ENCODE measurements at places on chromosomes 13 and 19.

GRCh38 chr13:40439928-40440327 lies 226.5 kb downstream of the FOXO1 start:
- DNase-seq: no peak

DNA sequence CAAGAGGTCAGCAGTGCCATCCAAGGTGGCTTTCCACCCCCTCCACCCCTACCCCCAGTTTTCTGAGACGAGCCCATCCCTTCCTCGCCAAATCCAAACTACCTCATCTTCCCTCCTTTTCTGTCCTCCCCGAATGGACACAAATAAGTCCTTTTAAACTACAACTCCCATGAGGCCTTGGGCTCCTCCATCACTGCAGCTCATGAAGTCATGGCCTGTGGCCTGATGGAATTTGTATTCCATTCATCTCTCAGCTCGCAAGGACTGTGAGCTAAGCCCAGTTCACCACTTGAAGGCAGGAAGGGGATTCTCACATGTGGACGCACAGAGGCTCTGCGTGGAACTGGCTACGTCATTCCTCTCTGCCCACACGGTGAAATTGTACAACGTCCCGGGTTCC lies 12.5 kb downstream of the PTPRH start:
- DNase-seq: no peak

GRCh38 chr13:110618167-110618566 lies 2.8 kb downstream of the NAXD start:
- DNase-seq: no peak

- no peak for DNase-seq
Measured at GRCh38 chr19:6590258-6590826, 608 bp downstream of the CD70 start.

- no peak for DNase-seq
Measured at GRCh38 chr19:29552454-29553280, 26.9 kb downstream of the VSTM2B start.

- no peak for DNase-seq
Measured at GRCh38 chr13:65530688-65531087, 1699.4 kb downstream of the PCDH9 start.

- no peak for DNase-seq
Measured at GRCh38 chr19:40806423-40807146, 7.6 kb downstream of the EGLN2 start.

- peak; percentile 99 for DNase-seq
Measured at GRCh38 chr19:14419106-14419813, at the start of gene DDX39A. Gene DDX39A, minus strand, starts transcription at chr19:14419341. Its CDS starts 6,121 bp downstream, at chr19:14413220.

- no peak for DNase-seq
Measured at GRCh38 chr13:33763021-33763420, 54.9 kb upstream of the RFC3 start.

DNA sequence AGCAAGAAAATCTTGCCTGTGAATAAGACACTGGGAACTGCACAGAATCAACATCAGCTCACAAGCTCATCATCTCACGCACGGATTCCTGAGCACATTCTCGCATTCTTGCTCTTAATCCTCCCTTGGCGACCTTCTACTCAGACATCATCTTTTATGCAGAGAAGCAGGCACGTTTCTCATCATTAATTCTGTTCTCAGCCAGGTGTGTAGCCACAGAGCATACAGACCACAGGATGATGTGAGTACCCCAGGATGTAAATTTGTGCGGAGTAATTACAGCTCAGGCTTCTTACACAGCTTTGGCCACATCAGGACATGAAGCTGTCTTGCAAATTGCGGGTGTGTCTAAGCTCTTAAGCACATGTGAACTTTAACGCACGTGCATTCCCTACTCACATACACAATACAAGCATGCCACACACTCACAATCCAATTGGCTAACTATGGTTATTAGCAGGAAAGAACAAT lies 36.5 kb upstream of the SACS start:
- no peak for DNase-seq

DNA sequence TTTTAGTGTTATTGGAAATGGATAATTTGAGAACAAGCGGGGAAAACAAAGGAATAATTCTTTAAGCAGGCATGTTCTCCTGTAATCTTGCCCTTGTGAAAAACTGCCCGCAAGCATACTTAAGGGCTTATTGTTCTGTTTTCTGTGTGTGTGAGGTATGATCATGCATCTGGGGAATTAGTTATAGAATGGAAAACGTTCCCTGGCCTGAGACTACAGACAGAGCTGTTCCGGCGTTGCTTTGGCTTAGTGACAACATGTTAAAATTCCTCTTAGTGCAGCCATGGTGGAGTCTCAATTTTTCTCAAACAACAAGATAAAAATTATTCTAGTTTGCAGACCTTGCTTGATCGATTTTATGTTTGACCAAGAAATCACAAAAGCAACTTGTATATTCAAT lies 560.2 kb upstream of the SPRY2 start:
- DNase-seq: no peak

DNA sequence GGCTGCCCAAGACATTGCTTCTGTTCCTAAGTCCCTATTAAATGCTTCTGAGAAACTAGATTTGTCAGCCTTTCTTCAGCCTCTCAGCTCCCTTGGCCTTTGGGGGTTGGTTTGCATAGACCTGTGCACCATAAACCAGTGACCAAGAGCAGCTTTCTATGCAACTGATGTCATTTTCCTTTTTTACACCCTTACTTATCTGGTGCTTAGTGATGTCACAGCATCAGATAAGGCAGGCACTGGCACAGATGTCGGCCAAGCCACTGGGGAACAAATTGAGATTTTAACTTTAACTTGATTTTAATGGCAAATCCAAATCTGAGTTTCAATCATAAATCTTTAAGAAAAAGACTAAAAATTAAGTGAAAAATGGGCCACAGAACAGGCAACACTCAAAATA lies 59.8 kb downstream of the RUBCNL start:
- DNase-seq: no peak

DNA sequence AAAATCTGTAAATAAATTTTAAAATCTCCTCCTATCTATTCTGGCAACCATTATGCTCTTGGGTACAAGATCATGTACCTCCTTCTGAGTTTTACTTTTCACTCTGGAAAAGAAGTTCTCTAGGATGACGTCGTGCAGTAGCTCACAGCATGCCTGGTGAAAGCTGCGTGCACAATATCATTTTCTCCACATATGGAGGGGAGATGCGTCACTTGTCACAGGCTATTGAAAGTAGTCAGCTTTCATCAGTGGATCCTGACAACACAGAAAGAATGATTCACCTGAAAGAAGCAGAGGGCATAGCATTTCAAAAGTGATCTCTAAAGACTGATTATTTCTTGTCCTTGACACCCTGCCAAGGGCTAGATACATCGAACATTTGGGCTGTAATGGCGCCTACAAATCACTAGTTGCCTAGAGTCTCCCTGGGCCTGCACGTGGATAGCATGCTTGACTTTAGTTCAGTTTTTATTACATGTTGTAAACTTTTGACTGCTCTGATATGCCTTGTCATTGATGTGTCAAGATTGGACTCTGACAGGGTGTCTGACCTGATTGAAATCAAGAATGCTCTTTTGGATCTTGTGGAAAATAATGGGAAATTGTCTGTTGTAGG lies 1365.6 kb downstream of the OLFM4 start:
- no peak for DNase-seq

DNA sequence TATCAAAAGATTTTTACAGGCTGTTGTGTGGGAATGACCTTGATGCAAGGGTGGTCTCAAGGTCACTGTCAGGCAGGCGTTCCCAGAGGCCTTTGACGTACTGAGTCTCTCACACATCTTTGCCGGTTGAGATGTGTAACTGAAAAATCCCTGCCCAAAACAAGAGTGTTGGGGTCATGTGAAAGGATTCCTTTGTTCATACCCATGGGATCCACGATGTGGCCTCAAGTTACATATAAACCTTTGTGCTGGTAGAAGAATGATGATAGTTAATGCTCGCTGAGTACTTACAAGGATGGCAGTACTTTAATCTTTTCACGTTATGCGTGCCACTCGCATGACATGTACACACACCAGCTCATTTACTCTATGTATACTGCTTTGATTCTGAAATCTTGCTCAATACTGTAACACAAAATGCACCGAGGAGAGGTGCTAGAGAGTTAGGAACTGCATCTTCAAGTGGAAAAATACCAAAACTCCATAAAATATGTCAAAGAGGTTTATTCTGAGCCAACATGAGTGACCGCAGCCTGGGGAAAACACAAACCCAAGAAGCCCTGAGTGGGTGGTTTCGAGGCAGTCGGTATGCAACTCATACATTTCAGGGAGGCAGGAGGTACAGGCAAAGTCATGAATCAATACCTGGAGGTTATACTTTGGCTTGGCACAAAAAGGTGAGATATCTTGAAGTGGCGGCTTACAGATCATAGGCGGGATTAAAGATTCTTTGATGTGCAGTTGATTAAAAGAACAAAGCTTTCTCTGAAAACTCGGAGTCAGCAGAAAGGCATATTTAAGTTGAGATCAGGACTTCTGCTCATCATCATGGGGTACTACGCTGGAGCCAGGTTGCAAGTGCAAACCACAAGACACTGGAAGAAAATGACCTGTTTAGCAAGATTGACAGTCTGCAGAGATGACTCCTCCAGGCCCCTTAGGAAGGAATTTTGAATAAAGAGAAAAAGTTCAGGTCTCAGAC lies 87.4 kb upstream of the ARHGEF7 start:
- no peak for DNase-seq

GRCh38 chr13:31880851-31881494 lies 141.6 kb downstream of the RXFP2 start:
- DNase-seq: no peak

- DNase-seq: no peak
Measured at GRCh38 chr13:29713839-29714238, 118.4 kb upstream of the SLC7A1 start.

DNA sequence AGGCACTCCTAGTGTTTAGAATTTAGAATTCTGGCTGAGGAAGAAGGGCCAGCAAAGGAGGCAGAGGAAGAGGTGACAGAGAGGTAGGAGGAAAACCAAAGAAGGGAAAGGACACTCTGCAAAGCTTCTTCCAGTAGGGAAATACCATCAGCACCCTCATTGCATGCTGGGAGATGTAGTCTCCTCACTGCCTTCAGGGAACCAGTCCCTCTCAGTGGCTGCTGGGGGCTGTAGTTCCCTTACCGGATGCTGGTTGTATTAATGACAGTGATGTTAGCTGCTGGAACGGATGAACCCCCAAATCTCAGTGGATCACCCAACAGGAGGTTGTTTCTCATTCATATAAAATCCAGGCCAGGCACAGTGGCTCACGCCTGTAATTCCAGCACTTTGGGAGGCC lies 10.1 kb downstream of the GRIN2D start:
- DNase-seq: no peak

DNA sequence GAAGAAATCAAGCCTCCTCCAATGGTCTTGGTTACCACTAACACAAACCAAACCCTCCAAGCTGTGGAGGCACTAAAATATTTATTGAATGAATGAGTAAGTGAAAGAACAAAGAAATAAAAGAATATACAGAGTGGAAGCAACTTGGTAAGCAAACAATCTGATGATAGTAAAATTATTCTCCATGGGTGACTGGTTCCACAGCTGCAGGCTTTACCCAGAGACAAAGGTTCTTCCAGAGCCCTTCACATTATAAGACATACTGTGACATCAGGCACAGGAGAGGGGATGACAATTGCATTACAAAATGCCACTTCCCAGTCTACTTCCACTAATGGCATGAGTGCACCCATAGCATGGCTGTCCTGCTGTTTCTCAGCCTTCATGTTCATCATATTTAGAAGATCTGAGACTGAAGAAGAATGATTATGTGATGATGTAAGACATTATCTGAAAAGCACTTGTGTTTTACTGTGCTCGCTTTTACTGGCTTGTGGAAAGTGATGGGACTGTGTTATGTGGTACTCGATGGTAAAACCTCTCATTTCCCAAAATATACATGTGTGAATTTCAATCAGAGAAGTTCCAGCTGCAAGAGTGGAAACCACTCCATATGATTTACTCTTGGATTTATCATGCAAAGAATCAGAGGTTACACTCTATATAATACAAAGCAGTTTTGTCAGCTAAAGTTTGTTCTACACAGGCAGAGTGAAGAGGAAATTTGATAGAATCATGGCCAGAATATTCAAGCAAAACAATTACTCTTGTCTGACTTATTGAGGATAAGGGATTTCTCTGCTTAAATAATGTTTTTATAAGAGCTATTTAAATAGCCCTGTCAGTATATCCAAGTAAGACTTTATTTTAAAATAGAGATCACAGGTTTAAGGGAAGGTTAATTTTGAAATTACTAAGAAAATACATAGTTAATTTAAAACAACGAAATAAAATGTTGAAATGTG lies 220.2 kb upstream of the NBEA start:
- DNase-seq: no peak

- DNase-seq: no peak
Measured at GRCh38 chr13:91132786-91133185, 214.7 kb upstream of the MIR17HG start.

GRCh38 chr19:15633082-15633835 lies 7.4 kb upstream of the CYP4F3 start:
- no peak for DNase-seq

DNA sequence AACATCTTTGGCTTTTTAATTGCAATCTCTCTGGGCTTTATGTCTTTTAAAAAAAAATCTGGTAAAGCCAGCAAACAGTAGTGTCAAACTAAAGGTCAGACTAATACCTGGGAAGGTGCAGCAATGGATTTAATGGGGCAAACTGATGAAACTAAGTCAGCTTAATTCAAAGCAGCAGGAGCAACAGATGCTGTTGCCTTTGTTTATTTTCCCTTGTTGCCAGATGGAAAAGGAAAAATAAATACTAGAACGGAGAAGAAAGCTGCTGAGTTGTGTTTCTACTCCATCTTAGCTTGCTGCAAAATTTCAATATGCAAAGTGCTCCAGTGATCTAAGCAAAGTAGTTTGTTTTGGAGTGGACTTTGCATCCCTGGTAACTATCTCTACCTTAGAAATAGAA lies 1097.8 kb downstream of the PCDH17 start:
- no peak for DNase-seq

GRCh38 chr19:3768748-3769099 lies 3.3 kb downstream of the RAX2 start:
- DNase-seq: no peak

GRCh38 chr13:44022196-44022595 lies 142.5 kb downstream of the LACC1 start:
- no peak for DNase-seq

DNA sequence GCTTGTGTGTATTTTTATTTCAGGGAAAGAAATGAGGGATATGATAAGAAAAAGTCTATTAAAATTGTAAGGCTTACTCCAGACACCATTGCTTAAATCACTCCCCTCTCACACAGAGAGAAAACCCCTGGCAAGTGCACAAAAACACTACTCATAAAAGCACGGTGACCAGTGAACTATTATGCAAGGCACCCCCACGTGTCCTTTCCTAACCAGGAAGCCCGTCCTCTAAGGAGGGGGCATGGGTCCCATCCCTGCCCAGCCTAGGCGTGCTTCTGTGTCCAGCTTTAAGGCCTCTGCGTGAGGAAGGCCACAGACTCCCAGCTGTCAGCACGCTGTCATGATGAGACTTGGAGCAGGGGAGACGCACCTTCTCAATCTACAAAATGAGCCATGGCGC lies 83.5 kb downstream of the SLC7A1 start:
- no peak for DNase-seq
